ENCODE measurements at places on chromosomes 3 and 15.

GRCh38 chr3:138673641-138674530, 65.3 kb downstream of the FAIM start:
- DNase-seq = no peak

DNA sequence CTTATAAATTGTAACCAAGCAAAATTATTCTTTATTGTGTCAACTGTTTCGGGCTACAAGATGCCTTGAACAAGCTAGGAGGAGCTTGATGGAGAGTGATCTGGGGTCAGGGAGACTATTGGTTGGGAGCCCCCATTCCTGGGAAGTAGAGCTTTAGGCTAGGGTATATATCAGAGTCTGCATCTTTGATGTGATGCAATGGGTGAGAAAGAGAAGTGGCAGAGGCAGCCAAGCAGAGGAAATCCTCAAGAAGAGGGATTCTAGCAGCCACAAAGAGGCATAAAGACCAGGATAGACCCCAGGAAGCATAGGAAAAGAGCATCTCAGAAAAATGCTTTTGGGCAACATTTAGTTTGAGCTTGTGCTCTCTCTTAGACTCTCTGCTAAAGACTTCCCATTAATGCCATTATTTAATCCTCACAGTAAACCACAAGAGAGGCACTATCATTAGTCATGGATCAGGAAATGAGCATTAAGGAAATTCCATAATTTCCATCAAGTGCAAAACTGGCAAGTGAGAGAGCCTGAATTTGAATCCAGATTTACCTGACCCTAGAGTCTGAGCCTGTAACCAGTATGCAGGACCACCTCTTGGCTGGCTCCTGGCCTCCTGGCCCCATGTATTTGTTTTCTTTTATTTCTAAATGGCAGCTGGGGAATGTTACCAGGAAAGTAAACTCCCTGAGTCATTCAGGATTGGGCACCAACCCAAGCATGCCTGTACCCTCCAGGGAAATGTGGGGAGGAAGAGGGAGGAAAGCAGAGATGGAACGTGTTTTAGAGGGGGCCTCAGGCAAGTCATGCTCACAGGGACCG, 118.7 kb downstream of the RPL22L1 start:
- no peak for DNase-seq

- DNase-seq = peak; percentile 9
Measured at GRCh38 chr3:59538753-59539432, 489.1 kb upstream of the CFAP20DC start.

DNA sequence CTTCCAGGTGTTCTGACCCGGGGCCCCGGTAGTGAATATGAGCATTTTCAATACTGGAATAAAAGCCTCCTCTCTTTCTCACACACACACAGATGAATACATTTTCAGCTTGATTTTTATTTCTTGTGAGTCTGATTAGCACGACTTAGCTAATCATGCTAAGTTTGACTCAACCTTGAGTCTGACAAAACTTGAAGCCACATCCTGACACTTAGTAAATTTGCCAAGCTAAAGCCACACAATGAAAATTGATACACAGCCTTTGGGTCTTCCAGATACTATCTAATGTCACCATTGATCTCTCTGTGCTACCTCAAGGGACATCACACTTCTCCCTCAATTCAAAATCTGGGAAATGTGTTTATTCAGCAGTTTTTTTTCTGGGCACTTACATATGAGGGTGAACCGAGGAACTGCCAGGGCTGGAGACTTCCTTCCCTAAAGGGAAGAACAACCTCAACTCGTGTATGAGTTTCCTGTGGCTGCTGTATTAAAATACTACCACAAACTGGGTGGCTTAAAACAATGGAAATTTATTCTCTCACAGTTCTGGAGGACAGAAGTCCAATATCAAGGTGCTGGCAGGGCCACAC, 18.6 kb downstream of the TMEM266 start:
- DNase-seq = no peak

- no peak for DNase-seq
Measured at GRCh38 chr3:146969356-146969755, 364.2 kb upstream of the PLSCR5 start.

DNA sequence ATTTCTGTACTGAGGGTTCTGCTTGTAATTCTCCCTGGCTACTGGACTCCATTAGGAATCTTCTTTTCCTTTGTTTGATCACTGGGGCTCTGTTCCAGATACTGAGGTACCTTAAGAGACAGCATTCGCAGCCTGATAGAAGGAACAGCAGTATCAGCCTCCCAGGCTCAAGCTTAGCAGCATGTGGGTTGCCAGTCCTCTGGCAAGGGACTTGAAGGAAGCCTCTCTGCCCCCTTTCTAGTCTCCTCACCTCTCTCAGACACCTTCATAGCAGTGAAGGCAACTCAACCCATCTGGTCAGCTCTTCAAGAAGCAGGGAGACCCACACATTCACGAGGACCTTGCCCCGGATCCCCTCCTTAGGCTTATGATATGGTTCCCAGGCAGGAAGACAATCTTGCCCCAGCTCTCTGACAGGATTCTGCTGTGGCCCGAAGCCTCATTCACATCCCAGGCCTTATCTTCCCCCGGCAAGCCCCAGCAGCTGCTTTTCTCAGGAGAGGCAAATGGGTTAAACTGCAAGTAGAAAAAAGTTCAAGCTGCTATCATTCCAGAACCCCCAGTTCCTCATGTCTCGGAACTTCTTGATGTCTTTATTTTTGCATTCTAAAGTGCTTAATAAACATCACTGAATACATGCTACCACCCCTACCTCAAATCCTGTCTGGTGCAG, 153.1 kb downstream of the LIPC start:
- no peak for DNase-seq

- no peak for DNase-seq
Measured at GRCh38 chr3:171225165-171225564, 198.6 kb upstream of the SLC2A2 start.

GRCh38 chr15:101042320-101042719, 123.2 kb downstream of the LRRK1 start:
- DNase-seq = no peak

DNA sequence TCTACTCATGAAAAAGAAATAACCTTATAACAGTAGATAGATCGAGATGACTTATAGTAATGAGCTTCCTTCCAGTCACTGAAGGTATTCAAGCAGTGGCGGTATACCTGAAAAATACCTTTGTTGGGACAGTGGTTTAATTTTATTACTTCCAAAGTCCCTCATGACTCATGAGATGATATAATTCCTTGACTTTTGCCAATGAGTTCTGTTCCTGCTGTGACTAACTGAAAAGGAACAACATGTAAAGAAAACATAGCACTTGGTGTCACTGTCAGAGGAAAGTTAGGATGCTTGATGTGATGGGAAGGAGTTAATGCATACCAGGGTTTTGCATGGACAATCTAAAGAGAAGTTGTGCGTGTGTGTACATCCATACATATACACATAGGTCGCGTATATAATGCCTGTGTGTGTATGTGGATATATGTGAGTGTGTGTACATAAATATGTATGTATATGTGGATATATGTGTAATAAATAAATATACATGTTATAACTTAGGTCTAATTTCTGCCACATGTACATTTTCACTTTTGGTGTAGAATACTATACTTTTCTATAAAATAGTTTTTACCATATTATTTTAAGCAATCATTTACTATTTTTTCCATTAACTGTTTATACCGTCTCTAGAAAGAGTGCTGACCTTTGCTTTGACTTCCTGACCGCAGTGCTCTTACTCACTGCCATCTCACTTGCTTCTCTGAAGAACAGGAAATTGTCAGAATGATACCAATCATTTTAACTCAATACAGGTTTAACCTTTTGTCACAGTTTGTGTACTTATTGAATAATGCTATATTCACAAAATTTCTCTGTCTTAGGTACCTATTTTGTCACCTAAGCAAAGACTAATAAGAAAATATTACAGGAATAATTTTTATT, 12.6 kb upstream of the PAK2 start:
- DNase-seq = no peak

DNA sequence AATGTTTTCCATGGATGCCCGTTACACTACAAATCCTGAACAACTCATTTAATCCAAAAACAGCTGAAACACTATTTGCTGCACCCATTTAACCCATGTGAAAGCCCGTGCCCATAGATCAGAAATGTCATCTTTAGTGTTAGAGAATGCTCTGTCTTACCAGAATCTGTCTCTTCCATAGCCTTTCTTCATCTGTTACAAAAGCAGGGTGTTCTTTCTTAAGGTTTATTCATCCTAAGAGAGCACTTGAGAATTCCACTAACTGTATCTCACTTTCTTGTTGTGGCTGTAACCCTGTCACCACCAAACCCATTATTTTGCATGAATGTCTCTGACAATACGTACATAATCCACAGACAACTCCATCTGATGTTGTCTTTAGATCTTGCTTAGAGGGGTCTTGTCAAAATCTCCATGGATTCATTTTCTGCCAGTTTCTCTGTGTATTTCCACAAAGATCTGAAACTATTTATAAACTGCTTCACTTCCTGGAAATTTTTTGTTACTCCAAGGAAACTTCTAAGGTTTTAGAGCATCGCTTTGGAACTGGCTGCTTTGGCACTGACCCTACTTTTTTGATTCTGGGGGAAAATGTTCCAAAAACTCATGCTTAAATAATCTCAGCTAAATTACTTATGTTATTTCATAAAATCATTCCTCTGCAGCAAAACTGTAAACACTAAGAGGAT, 167.8 kb upstream of the CCDC54 start:
- no peak for DNase-seq

GRCh38 chr3:24498796-24499195, 4.1 kb upstream of the THRB start:
- no peak for DNase-seq

GRCh38 chr3:6518709-6519345, 342.1 kb upstream of the GRM7 start:
- DNase-seq = no peak

- DNase-seq = no peak
Measured at GRCh38 chr3:38318766-38319671, 27.6 kb upstream of the XYLB start.

DNA sequence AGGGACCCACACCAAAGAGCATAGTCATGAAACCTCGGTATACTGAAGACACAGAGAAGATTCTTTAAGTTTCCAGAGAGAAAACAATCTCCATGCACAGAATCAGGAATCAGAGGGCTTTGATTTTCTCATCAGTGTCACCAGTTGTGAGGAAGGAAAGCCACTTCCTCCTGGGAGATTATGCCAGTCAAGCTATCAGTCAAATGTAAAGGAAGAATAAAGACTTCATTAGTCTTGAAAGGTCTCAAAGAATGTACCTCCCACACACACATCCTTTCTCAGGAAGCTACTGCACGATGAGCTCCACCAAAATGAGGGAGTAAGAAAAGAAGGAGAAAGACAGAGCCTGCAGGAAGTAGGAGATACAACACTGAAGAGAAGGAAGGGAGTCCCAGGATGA, 486.3 kb downstream of the SHQ1 start:
- no peak for DNase-seq

DNA sequence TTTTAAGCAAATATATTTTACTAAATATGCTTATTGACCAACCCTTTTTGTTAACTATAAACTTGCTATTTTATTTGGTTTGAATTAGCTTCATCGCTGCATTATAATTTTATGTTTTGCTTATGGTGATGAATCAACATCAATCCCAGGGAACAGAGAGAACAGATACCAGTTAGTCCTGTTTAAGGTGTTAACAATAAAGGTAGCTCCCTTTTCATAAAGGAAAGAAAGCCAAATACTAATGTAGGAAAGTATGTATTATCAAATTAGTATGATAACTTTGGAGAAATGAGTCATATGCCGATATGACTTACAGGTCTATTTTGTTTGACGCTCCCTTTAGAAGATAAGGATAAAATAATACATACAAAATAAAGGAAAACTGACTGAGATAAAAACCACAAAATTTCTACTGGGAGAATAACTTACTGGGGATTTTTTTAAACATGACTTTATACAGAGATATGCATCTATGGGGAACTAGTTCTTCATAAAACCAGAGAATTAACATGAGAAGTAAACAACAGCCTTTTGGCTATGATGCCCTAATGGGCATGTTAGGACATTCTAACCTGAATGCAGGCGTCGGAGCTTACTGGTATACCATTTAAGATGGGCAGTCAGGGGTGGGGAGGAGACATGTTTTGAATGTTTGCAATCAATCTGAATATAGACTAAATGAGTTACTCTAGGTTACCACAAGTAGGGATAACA, 4.5 kb downstream of the OR5K2 start:
- DNase-seq = no peak

- no peak for DNase-seq
Measured at GRCh38 chr3:106877627-106878026, 499.6 kb upstream of the CCDC54 start.

DNA sequence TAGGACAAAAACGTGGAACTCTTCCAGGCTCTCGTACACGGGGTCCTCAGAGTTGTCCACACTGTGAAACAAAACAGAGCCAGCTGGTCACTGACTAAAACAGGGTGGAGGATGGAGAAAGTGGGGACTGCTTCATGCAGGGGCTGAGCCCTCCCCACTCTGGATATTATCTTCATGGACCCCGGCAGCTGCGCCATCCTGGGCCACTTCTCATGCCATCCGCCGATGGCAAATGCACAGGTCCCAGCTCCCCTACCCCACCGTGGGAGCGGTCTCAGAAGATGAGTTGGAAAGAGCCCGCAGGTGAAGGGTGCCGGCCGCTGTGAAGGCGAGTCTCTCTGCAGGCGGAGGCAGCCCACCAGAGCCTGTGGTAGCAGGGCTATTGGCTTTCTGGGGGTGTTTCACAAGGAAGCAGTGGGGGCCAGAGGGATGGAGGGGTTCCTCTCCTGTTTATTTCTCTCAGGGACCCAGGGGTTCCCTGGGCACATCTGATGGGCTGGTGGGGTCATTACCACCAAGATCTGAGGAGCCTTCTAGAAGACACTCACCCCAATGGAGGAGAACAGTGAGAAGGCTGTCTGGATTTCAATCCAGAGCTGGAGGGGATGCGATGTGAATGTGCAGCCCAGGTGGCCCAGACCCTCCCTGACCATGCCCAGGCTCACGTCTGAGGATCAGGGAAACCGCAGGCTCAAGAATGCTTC, 177.3 kb downstream of the KLF13 start:
- DNase-seq = no peak

GRCh38 chr3:55894605-55895004, 407.5 kb upstream of the WNT5A start:
- no peak for DNase-seq

GRCh38 chr3:43726521-43726920, 35.8 kb downstream of the ABHD5 start:
- no peak for DNase-seq

DNA sequence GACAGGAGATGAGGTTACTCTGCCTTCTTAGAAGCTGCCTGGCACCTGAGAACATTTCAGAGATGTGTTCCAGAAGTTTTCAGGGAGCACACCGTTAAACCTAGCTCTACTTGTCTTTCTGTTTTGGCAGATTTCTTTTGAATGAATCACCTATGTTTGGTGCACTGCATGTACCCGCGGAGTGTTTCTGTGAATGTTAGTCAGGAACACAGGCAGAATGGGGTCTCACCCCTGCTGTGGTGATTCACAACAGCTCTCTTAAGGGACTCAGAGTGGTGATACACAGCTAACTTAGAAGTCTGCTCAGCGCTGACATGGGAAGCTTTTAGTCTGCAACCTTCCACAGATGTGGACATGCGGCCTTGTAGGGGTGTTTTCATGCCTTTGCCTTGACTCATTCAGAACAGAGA, 24.0 kb downstream of the TSEN2 start:
- no peak for DNase-seq

All from SK-N-DZ (cell line).